CD4-positive, alpha-beta T cell treated with Interleukin-4 for 1 hour (primary cell): ENCODE measurements at places on chromosomes 1 and 21.

DNA sequence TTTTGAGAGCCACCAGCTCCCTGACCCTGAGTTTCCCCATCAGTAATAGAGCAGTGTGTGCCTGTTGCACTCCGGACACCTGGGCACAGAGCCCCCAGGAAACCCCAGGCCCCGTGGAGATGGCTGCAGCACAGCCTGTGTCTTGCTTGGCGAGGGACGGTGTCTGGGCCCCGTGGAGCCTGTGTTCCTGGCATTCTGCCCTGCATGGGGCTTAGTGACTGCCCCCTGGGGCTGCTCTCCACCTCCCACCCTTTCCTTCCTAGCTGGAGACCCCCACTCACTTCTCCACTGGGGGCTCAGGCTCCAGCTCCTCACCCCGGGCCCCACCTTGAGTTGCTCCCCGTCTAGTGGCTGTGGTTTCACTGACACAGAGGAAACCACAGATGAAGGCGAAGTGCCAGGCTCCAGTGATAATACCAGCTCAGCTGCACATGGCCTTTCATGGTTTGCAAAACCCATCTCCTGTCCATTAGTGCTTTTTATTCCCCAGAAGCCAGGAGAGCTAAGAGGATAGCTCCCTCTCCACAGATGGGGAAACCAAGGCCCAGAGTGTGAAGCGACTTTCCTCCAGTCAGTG lies 39.4 kb downstream of the DMRTB1 start:
- DNase-seq, result no peak

DNA sequence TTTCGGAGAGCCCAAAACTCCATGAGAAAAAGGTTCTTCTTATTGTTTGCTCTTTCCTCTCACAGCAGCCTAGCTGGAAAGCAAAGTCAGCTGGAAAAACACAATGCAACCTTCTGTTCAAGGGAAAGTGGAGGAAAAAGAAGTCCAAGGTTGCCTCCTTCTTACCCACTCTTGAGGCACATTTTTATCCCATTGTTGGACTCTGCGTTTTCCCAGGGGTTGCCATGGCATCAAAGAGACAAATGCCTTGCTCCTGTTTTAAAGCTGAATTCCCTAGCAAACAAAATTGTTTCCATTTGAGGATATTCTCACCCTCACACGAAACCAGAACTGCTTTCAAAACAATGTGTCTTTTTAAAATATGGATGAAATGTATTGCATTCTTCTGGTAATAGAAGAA lies 45.1 kb upstream of the PALMD start:
- no peak for DNase-seq

GRCh38 chr1:156706657-156707416 lies 1.5 kb upstream of the CRABP2 start:
- DNase-seq, result no peak

- DNase-seq, result peak; percentile 8
These were observed 401 bp downstream of the WNT9A start for GRCh38 chr1:227947386-227947675.

DNA sequence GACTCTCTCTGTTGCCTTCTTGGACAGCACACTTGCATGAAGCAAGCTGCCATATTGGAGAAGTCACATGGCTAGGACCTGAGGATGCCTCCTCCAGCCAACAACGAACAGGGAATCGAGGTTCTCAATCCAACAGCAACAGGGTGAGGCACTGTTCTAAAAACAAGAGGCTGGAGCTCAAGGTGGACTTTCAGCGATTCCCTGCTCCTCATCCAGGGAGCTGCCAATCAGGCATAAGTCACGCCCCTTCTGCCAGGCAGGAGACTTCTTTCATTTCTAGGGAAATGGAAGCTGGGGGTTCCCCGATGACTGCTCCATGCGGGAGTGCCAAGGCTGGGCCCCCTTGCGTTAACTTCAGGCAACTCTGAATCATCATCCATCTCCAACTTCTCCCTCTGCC lies 22.7 kb upstream of the IFNAR1 start:
- no peak for DNase-seq

GRCh38 chr1:232911027-232911599 lies 39.3 kb upstream of the NTPCR start:
- DNase-seq, result no peak
